GM04504 (cell line): ENCODE measurements at places on chromosomes 1 and 21.
A peak's percentile ranks its signal among the peaks of the same experiment; 100 is the strongest.

DNA sequence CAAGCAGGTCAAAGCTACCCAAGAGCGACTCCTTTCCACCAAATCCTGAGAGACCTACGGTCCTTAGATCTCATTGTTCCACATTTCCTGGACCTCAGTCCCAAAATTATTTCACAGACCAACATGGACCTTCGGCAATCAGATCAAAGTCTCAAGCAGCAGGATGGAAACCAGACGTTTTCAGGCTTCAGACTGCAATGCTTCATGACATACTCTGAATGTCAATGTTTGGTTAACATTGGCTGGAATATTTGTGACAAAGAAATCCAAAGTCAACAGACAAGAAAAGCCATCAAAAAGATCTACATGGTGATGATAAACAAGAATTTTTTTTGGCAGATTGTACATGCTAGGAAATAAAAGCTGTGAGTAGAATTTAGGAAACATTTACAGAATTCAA is 1057.3 kb downstream of the ADGRL2 start:
- no peak for DNase-seq

- DNase-seq, result peak; percentile 32
Observed at GRCh38 chr1:228646717-228647522, 88.4 kb upstream of the RHOU start.

DNA sequence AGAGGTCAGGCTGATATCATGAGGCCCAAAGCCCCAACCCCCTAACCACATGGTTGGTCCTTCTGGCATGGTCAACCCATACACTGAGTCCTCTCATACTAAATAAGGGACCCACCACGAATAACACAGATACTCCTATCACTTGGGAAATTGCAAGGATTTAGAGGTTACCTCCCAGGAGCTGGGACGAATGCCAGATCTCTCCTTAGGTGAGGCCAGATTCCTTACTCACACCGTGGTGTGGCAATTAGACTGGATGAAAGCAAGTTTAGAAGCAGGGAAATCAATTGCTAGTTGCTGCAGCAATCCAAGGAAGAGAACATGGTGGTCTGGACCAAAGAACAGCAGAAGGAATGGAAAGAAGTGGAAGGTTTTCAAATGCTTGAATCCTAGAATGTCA is 60.1 kb downstream of the IER5 start:
- DNase-seq, result no peak

DNA sequence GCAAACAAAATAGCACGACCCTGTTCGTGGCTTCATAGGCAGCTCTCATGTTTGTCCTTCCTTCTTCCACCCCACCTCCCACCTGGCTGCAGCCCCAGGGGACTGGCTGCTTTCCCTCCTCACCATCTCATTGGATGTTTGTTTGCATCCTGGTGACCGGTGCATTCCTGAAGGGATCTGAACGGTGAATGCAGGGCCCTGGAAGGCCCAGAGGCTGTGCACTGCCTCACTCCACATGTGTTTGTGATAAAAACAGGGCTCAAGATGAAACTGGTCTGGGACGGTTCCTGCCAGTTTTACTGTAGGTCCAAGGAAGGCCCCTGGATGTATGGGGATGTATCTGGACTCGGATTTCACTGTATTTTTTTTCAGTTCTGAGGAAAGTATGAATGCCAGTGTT is 42.8 kb downstream of the CNN3 start:
- peak; percentile 48 for DNase-seq

- DNase-seq, result no peak
Observed at GRCh38 chr1:202063093-202063492, 52.7 kb downstream of the ELF3 start.

DNA sequence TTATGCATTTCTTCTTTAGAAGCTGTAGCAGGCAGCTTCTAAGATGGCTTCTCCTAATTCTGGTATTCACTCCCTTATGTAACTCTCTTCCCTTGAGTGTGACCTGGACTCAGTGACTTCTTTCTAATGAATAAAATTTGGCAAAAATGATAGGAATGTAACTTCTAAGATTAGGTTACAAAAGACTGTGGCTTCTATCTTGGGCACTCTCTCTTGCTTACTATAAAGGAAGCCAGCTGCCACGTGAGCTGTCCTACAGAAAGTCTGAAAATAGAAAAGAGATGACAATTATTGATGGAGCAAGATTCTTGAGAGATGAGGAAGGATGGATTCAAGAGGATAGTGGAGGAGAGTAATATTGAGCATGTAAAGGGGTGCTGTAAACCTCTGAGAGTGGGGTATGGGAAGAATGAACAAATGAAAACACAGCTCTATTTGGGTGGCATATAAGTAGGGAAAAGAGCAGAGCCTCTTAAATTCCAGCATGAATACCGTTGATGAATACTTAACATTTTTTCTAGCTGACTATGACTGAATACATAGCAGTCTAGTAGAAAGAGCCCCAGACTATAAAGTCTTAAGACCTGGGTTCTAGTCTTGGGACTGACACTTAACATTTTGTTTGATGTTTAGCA is 5.5 kb downstream of the TSEN15 start:
- peak; percentile 75 for DNase-seq

GRCh38 chr1:51969038-51969705 is 21.3 kb downstream of the RAB3B start:
- DNase-seq, result peak; percentile 84

GRCh38 chr1:230867903-230868735 is at the start of gene C1orf198:
Gene C1orf198 (minus strand): TSS chr1:230868521. CDS start chr1:230868512, 9 bp downstream.
- no peak for DNase-seq

DNA sequence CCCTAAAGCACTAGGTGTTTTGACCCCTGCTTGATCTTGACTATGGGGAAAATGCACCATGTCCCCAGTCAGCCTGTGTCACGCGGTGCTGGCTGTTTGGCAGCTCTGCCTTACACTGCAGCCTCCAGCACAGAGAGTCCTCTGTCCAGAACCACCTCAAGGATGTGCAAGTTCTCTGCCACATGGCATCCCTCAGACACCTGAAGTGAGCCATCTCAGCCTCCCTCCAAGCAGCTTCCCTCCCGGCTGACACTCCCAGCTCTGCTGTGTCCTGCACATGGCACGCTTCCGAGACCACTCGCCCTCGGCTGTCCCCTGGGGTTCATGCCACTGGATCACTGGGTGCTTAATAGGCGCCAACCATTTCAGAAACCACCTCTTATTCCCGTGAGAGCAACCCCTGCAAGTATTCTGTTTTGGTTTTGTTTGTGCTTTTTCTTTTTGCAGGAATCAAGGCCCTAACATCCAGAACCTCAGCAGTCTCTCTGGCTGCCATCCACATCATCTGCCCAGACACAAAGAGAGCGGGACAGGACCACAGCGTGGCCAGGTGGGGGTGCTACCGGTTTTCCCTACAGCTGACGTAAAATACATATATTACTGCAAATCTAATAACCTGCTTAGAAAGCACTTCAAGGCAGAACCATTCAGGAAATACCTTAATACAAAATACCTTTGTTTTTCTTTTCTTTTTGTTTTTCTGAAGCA is 45.7 kb downstream of the CAPZB start:
- no peak for DNase-seq

DNA sequence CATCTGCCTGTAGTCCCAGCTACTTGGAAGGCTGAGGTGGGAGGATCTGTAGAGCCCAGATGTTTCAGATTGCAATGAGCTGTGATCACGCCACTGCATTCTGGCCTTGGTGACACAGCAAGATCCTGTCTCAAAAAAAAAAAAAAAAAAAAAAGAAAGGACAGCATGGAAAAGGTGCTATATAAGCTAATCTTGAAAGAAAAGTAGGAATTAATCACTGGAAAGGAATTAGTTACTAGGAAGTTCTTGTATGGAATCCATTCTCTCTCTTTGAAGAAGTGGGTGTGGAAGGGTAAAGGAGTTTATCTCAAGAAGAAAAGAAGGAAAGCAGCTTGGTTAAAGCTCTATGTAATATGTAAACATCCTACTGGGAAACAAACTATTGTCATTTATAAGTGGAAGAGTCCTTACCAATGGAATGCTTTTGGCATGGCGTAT is 339.2 kb downstream of the DPYD start:
- peak; percentile 32 for DNase-seq

DNA sequence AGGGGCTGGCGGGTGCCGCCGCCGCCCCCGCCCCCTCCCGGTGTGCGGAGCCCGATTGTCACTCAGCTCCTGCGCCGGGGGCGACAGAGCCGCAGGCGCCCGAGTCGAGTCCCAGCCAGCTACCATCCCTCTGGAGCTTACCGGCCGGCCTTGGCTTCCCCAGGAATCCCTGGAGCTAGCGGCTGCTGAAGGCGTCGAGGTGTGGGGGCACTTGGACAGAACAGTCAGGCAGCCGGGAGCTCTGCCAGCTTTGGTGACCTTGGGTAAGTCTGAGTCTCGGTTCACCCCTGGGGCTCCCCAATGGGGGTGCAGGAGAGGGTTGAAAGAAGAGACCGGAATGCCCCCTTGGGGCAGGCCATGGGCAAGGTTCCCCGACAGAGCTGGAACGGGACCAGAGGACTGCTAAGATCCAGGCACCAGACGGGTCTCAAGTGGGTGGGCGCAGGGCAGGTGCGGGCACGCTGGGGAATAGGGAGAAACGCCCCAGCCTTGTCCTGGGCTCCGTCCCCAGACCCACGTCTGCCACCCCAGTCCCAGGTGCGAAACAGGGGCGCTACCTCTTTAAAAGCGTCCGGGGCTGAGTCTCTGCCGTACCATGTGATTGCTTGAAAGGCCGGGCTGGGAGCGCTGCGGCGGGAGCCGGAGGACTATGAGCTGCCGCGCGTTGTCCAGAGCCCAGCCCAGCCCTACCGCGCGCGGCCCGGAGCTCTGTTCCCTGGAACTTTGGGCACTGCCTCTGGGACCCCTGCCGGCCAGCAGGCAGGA is at the start of gene ADORA1:
Gene ADORA1 (plus strand): TSS at position 61 of the 765 bp plus-strand sequence. CDS start 1,116 bp downstream, outside the sequence.
- DNase-seq, result no peak

GRCh38 chr1:30273021-30273325 is 450.4 kb downstream of the MATN1 start:
- DNase-seq, result no peak

DNA sequence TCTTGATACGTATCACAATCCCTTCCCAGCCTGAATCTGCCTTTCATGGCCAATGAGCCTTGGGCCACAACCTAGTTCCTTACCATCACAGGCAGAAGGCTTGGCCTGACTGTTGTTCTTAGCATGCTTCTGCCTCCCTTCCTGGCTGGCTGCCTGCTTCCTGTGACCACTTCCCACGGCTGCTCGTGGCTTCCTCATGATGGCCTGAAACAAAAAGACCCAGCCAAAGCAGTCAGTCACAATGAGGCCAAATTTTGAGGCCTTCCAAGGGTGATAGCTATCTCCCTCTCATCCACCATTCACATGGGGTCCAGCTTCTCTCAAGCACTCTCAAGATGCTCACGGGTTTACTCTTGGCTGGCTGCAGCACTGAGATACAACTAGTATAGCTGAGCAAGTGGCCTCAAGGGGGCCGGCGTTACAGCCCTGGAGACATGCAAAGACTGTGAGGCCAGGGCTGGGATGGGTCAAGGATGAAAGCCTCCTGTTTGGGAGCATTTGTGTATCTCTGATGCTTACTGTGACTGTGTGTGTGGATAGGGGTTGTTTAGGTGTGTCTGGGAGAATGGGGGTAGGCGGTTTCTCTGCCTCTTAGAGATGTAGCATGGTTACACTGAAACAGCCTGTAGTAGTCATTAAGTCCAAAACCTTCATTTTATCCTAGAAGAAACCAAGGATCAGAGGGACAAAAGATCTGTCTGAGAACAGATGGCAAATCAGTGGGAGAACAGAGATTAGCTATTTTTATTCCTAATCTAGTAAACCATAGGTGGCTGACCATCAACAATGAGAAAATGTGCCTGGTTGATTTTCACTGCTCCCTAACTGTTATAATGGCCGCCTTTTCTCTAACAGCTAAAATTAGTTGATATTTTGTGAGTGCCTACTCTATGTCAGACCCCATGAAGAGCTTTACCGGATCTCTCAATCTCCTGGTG is 5.4 kb upstream of the TOE1 start:
- no peak for DNase-seq

DNA sequence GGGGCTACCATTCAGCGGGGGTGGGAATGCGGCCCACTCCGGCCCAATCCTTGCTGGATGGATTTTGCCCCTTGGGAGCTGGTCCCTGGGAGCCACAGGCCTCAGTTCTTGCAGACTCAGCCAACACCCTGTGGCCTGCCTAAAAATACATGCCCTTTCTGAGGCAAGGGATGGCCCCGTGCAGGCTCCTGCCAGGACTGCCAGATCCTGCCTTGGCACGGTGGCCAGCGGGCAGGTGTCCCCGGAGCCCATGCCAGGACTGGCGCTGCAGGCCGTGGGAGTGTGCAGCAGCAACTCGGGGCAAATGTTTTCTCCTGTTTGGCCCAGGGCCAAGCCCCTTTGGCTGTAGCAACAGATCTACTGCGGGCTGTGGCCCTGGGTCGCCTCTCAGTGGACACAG is 1.6 kb upstream of the PANK4 start:
- DNase-seq, result no peak

- no peak for DNase-seq
Observed at GRCh38 chr1:167068761-167069160, 21.4 kb downstream of the GPA33 start.

DNA sequence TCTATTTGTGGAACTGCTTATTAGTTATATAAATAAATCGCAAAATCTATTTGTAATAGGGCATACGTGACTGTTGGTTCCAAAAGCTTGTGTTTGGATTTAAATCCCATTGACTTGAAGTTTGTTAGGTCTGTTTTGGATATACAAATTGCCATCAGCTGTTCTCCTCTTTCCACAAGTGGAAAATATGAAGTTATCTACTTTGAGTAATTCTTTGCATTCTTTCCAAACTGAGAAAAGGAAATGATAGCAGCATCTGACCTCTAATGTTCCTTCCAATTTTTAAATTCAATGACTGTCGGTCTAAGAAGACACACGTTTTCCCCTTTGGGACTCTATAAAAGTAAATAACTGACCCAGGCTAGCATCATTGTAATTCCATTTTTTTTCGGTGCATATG is 165.7 kb upstream of the SGIP1 start:
- no peak for DNase-seq

DNA sequence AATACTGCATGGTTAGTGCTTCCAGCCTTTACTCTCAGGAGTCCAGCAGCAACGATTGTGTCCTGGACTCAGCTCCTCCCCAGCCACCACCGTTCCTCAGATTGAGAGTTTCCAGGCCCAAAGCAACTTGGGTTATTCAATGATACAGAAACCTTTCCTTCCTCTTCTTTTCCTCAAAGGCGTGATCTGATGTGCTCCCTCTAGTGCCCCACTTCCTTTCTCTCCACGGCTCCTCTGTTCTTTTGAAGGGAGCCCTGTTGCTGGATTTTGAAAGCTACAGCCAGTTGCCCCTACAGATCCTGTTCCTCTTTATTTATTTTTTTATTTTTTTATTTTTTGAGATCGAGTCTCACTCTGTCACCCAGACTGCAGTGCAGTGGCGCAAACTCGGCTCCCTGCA is 14.1 kb downstream of the CRP start:
- DNase-seq, result no peak

GRCh38 chr1:24896596-24897262 is 33.3 kb downstream of the RUNX3 start:
- DNase-seq, result no peak

DNA sequence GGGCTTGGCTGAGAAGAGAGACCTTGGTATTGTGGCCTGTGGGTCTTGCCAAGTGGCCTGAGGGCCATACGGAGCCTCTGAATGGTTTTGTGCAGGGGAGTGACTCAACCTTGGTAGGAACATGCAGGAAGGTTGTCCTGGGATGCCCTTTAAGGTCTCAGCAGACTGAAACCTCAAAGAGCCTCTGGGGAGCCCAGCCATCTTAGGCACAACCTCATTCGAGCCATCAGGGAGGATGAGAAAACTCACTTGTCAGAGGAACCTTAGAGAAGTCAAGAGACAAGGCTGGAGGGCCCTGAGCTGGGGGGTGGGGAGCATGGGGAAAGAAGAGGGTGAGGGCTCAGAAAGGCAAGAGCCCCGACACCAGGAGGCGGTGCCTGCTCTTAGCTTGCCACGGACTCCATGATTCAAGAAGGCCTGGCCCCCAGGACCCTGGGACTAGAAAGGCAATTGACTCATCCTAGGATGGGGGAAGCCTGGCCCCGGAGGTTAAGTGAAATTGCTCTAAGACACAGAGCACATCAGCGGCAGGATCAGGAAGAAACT is 13.0 kb downstream of the IFI6 start:
- peak; percentile 83 for DNase-seq
